ENCODE measurements at places on chromosomes 2 and 18.

GRCh38 chr2:117851969-117852368 lies 37.5 kb downstream of the DDX18 start:
- DNase-seq = no peak

DNA sequence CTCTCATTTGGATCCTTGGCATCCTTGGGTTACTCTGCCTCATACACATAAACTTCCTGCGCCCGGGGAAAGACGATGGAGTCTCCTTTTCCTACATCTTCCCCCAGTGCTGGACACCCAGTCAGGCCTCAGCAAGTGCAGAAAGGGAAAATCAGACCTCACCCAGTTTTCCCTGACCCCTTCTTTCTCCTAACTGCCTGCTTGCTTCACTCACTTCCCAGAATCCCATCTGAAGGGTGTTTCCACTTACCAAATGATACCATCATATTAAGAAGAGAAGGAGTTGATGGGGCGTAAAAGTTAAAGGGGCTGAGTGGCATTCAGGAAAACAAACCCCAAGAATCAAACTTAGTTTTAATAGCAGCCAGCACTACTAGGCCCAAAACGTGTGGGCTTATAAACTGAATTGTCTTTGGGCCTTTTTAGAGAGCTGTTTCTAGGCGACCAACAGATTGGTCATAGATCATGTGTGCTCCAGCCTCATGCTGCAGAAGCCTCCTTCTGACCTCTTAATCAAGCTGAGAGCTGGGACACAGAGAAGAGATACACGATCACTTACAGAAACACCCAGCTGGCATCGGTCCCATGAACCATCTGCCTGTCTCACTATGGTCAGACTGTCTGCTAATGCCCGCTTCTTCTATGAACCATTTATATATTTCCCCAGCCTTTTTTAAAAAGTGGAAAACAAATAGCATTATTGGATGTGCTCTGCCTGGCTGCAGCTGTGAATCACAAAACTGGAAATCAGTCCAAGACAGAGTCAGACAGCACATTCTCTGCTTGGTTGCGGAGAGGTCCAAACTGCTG lies 165.7 kb upstream of the SLC14A2 start:
- no peak for DNase-seq

DNA sequence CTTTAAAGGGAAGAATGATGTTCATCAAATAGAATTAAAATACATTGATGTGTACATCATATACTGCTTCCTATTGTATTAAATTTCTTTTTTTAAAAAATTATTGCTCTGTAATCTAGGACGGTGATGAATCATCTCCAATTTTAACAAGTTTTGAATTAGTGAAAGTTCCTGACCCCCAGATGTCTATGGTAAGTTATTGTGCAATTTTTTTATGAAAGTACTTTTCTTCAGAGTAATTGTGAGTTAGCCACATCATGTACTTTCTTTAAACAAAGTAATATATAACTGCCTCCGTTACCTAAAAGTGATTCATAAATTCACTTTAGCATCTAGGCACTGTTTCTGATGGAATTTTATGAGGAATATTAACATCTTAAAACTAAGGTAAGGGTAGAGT lies 38.1 kb downstream of the PIK3C3 start:
- DNase-seq = no peak

GRCh38 chr2:30372826-30373225 lies 74.2 kb upstream of the LCLAT1 start:
- no peak for DNase-seq

DNA sequence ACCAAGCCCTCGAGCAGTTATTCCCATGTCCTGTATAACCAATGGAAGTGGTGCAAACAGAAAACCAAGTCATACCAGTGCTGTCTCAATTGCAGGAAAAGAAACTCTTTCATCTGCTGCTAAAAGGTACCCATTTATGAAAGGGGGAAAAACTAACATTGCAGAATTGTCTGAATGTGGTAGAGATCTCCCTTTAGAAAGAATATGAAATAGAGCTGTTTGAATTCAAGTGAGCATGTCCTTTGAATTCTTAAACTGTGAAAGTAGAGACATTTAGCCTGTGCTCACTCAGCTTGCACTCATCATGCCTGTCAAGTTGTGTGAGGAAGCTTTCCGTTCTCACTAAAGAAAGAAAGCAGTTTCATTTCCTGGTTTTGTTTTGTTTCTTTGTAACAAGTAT lies 87.4 kb downstream of the EML4 start:
- DNase-seq = no peak
